ENCODE measurements at places on chromosomes 1 and 21.

DNA sequence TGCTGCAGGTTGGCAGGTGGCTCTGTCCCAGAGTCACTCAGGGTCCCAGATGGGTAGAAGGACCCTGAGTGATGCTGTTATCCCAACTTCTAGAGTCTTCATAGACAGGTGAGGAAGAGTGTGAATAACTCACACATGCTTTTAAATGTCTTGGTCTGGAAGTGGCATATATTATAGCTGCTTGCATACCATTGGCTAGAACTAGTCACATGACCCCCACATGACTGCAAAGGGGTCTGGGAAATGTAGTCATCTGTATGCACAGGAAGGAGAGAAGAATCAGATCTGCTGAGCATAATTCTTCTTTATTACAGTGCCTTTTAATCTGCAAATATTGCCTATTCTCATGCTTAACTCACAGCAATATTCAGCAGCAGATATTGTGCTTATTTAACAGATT, 28.2 kb upstream of the KLHDC7A start:
- no peak overlapping the region for H3K27ac ChIP-seq
- no peak for DNase-seq
- H3K36me3 ChIP-seq: no peaks in the 10 kb centered on the region
- H3K4me3 ChIP-seq: no peak overlapping the region

- H3K27ac ChIP-seq: no peak overlapping the region
- H3K4me3 ChIP-seq: no peak overlapping the region
- no peaks in the 10 kb centered on the region for H3K4me1 ChIP-seq
Measured at GRCh38 chr1:162854245-162854882, 6.6 kb downstream of the CCDC190 start.

- DNase-seq: no peak
- H3K27me3 ChIP-seq: peaks cover 39% of the 10 kb centered on the region
- H3K27ac ChIP-seq: no peak overlapping the region
- H3K4me1 ChIP-seq: peaks cover 35% of the 10 kb centered on the region
- no peaks in the 10 kb centered on the region for H3K36me3 ChIP-seq
- no peak overlapping the region for H3K4me3 ChIP-seq
Measured at GRCh38 chr21:41763996-41764395, 2.9 kb downstream of the RIPK4 start.

GRCh38 chr1:89022167-89022959, at the start of gene GBP3:
Gene GBP3, minus strand, starts transcription at chr1:89022866. Its CDS starts 2,145 bp downstream, at chr1:89020721.
- H3K36me3 ChIP-seq: peaks cover 17% of the 10 kb centered on the region
- DNase-seq: peak; percentile 41
- H3K27ac ChIP-seq: peak within 1 kb of the TSS; percentile 84
- H3K27me3 ChIP-seq: no peaks in the 10 kb centered on the region
- peak within 1 kb of the TSS; percentile 75 for H3K4me3 ChIP-seq
- H3K4me1 ChIP-seq: peaks cover 21% of the 10 kb centered on the region

GRCh38 chr1:218479436-218480115, 134.4 kb downstream of the TGFB2 start:
- H3K27ac ChIP-seq: no peak overlapping the region
- no peaks in the 10 kb centered on the region for H3K4me1 ChIP-seq
- H3K27me3 ChIP-seq: no peaks in the 10 kb centered on the region
- no peak for DNase-seq
- H3K36me3 ChIP-seq: no peaks in the 10 kb centered on the region

DNA sequence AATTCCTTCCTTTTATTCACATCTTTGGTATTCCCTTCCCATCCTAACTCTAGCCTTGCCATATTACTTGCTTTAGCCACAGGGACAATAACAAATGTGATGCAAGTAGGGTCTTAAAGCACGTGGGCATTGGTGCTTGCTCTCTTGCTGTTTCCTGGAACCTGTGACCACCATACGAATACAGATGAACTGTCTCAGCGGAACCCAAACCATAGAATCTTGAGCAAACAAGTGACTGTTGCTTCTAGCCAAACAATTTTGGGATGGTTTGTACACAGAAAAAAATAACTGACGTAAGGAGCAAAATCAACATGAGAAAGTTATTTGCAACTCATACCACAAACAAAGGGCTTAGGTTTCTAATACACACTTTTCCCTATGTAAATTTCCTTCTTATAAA, 15.2 kb upstream of the VTCN1 start:
- H3K27ac ChIP-seq: no peak overlapping the region
- no peaks in the 10 kb centered on the region for H3K27me3 ChIP-seq
- no peaks in the 10 kb centered on the region for H3K4me1 ChIP-seq
- DNase-seq: no peak
- no peak overlapping the region for H3K4me3 ChIP-seq

- H3K27ac ChIP-seq: no peak overlapping the region
- H3K36me3 ChIP-seq: no peaks in the 10 kb centered on the region
- H3K27me3 ChIP-seq: no peaks in the 10 kb centered on the region
- H3K4me3 ChIP-seq: no peak overlapping the region
- peaks cover under 1% of the 10 kb centered on the region for H3K4me1 ChIP-seq
- no peak for DNase-seq
Measured at GRCh38 chr1:54610048-54610447, 13.3 kb downstream of the FAM151A start.

DNA sequence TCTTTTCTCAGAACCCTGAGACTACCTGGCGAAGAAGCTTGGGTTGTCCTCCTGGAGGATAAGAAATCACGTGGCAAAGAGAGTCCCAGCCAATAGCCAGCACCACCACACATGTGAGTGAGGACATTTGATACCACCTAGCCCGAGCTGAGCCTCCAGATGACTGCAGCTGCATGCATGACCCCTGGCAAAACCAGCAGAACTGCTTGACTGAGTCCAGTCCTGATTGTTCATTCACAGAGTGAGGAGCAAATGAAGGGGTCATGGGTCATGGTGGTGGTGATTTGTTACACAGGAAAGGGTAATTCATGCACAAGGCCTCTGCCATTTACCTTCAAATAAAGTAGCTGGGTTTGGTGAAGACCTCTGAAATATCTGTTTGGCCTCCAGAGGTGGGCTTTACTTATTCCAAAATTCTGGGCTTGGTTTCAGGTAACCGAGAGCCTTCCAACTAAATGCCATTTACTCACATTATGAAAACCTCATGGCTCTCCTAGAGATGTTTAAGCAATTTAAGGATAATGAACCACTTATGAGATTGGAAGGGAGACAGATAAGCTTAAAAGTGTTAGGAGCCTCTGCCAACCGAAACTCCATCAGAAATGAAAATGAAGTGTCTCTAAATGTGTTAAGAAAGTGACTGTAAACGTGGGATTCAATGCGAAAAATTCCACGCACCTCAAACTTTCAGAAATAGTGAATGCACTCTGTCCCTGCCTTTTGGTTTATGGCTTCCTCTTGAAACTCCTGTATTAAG, 163.3 kb downstream of the SLC35F3 start:
- H3K27me3 ChIP-seq: no peaks in the 10 kb centered on the region
- H3K4me3 ChIP-seq: no peak overlapping the region
- H3K36me3 ChIP-seq: no peaks in the 10 kb centered on the region
- H3K27ac ChIP-seq: no peak overlapping the region
- no peak for DNase-seq

- H3K4me1 ChIP-seq: no peaks in the 10 kb centered on the region
- H3K27me3 ChIP-seq: no peaks in the 10 kb centered on the region
- no peak overlapping the region for H3K4me3 ChIP-seq
- H3K27ac ChIP-seq: no peak overlapping the region
- DNase-seq: no peak
Measured at GRCh38 chr21:26736449-26736848, 108.8 kb downstream of the ADAMTS1 start.

GRCh38 chr1:183163316-183163715, 22.7 kb upstream of the LAMC2 start:
- H3K4me1 ChIP-seq: no peaks in the 10 kb centered on the region
- DNase-seq: no peak
- H3K27me3 ChIP-seq: no peaks in the 10 kb centered on the region
- no peak overlapping the region for H3K4me3 ChIP-seq

DNA sequence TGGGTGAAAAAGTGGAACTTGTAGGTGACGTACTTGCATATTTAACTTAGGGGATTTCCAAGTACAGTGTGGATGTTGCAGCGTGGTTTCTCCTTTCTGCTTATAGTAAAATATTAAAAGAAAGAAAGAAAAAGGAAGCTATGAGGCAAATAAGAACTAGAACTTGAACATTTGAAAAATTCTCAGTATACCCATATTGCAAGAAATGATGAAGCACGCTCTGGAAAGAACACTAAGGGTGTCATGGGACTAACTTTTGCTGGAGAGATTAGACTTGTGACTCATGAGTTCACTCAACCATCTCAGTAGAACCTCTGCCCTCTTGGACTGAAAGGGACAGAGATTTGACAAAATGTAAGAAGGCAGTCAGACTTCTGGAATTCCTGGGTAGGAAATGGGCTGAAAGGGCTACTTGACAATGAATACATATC, 704.5 kb upstream of the ADGRL4 start:
- H3K4me1 ChIP-seq: no peaks in the 10 kb centered on the region
- H3K4me3 ChIP-seq: no peak overlapping the region
- no peak for DNase-seq
- H3K27me3 ChIP-seq: no peaks in the 10 kb centered on the region

- H3K36me3 ChIP-seq: no peaks in the 10 kb centered on the region
- no peak for DNase-seq
- H3K4me3 ChIP-seq: no peak overlapping the region
- peaks cover 14% of the 10 kb centered on the region for H3K4me1 ChIP-seq
- H3K27me3 ChIP-seq: peaks cover 3% of the 10 kb centered on the region
Measured at GRCh38 chr1:156700736-156701531, 4.4 kb downstream of the CRABP2 start.

- H3K27me3 ChIP-seq: no peaks in the 10 kb centered on the region
- H3K4me1 ChIP-seq: no peaks in the 10 kb centered on the region
- H3K4me3 ChIP-seq: no peak overlapping the region
Measured at GRCh38 chr1:63046539-63046938, 262.6 kb downstream of the ATG4C start.

- no peaks in the 10 kb centered on the region for H3K4me1 ChIP-seq
- no peak for DNase-seq
- H3K27ac ChIP-seq: no peak overlapping the region
- H3K36me3 ChIP-seq: no peaks in the 10 kb centered on the region
- H3K27me3 ChIP-seq: peaks cover 4% of the 10 kb centered on the region
- no peak overlapping the region for H3K4me3 ChIP-seq
Measured at GRCh38 chr21:35565204-35565611, 495.1 kb downstream of the SETD4 start.

GRCh38 chr1:231940701-231941100, 314.1 kb downstream of the DISC1 start:
- no peak for DNase-seq
- no peaks in the 10 kb centered on the region for H3K36me3 ChIP-seq
- no peaks in the 10 kb centered on the region for H3K27me3 ChIP-seq
- no peak overlapping the region for H3K27ac ChIP-seq
- no peaks in the 10 kb centered on the region for H3K4me1 ChIP-seq

GRCh38 chr1:14190508-14190907, 408.0 kb upstream of the KAZN start:
- H3K4me1 ChIP-seq: no peaks in the 10 kb centered on the region
- DNase-seq: no peak
- H3K27ac ChIP-seq: no peak overlapping the region
- H3K27me3 ChIP-seq: no peaks in the 10 kb centered on the region
- no peak overlapping the region for H3K4me3 ChIP-seq
- no peaks in the 10 kb centered on the region for H3K36me3 ChIP-seq

DNA sequence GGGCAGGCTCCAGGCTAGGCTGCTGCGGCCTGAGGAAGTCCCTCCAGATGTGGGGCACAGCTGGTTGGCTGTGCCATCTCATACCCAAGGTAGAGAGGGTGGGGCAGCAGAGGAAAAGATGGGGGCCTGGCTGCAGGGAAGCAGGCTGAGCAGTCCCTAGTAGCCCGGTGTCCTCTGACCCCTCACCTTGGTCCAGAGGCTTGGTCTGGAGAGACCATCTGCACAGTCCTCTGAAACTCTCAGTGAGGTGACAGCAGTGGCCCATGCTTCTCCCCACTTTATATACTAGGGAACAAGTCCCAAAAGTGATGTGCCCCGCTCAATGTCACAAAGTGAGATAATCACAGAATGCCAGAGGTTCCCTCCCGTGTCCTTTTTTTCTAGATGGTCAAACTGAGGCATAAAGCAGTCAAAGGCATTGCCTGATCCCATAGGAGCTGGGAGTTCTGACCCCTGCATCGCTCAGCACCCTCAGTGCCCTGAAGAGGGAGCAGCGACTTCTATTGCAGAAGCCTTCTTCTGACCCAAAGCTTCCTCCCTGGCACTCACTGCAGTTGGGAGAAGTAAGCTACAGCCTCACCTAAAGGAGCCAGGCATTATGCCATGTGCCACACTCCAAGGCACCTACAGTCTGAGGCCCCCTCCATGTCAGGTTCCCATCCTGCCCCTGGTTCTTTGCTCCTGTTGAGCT, 45.5 kb downstream of the TRABD2B start:
- H3K36me3 ChIP-seq: no peaks in the 10 kb centered on the region
- no peak for DNase-seq
- H3K4me1 ChIP-seq: no peaks in the 10 kb centered on the region
- no peak overlapping the region for H3K27ac ChIP-seq

GRCh38 chr21:40433538-40433937, 413.4 kb downstream of the DSCAM start:
- H3K27ac ChIP-seq: no peak overlapping the region
- H3K36me3 ChIP-seq: no peaks in the 10 kb centered on the region
- no peaks in the 10 kb centered on the region for H3K4me1 ChIP-seq

- H3K4me3 ChIP-seq: no peak overlapping the region
- no peak overlapping the region for H3K27ac ChIP-seq
- DNase-seq: no peak
- no peaks in the 10 kb centered on the region for H3K27me3 ChIP-seq
- no peaks in the 10 kb centered on the region for H3K36me3 ChIP-seq
Measured at GRCh38 chr21:23732776-23733175, 1874.5 kb downstream of the MRPL39 start.
